Stimulated activated memory B cell treated with anti-CD40 and anti-IgM and Interleukin-4, amounts not matched to agents 10 μg/mL and 1 μg/mL and 100 μg/mL, for 72 hours (primary cell): ENCODE measurements at places on chromosomes 16 and 17.

DNA sequence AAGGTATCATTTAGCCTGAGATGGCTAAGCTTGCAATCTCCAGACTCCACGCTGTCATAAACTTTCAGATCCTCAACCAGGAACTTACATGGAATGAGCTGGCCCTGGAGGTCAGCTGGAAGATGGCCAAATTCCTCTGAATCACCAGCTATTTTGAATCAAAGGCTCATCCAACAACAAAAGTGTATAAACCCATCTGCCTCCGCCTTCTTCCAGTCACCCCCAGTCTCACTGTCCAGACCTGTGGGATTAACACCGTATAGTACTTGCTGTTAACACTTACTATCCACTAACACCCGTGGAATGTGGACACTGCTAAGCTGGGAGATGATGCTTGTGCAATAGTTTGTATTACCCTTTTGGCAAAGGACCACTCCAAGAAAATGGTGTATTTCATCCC lies 1.9 kb upstream of the LCMT1 start:
- ATAC-seq = no peak

DNA sequence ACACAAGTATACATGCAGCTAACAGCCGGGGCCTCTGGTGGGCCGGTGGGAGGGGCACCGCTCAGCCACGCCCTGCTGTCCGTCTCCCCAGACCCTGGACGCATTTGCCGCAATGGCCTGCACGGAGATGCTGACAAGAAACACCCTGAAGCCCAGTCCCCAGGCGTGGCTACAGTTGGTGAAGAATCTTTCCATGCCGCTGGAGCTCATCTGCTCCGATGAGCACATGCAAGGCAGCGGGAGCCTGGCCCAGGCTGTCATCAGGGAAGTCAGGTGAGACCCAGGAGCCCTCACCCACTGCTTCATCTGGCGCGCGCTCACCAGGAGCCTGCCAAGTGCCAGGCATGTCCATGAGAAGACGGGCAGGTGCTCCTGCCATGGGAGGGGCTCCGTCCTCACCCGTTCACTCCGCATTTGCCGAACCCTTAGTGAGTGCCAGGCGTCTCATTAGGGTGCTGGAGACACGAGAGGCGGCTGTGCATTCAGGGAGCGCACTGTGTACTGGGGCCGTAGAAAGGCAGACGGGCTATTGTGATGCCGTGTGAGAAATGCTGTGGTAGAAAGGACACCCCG lies 51.4 kb upstream of the ENDOV start:
- ATAC-seq = no peak

DNA sequence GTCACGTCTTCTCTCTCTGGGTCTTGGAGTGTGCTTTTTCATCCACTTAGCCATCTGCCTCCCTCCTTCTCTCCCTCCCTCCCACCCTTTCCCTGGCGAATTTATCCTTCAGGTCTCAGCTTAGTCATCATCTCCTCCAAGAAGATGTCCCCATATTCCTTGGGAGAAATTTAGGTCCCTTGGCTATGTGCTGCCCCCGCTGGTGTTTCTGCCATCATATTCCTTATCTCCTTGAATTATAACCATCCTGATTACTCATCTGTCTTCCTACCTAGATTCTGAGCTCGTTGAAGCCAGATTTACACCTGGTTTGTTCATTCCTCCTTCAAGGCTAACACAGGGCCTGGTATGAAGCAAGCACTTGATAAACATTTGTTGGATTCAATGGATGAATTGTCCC lies 5.0 kb downstream of the SEZ6L2 start:
- no peak for ATAC-seq

DNA sequence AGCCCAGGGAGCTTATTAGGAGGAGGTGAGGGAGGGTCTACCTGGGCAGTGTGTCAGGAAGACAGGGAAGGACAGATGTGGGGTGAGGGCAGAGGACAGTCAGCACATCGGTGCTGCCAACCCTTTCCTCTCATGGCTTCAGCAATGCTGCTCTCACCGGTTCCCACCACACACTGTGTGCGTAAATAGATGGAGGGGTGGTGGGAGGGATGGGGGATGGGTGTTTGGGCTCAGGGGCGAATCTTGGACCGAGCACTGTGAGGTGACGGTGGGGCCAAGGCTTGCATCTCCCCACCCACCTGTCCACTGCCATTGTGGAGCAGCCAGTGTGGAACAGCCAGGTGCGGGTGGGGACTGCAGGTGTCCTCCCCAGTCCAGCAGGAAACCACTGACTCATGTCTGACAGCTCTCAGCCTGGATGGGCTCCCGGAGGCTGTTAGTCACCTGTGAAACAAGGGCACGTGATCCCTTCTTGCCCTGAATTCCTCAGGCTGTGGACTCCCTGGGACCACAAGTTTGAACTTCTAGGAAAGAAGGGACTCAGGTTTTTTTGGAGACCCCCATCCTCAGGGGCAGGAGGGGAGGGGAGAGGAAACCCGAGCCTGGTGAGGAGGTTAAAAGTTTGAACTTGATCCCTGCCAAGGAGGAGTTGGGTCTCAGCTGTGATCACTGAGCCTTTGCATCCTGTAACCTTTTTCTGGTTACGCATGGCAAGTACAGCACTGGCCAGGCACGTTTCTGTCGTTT lies 42.7 kb upstream of the SMPD3 start:
- ATAC-seq = peak; percentile 80

GRCh38 chr17:850851-851763 lies 69.0 kb downstream of the MRM3 start:
- no peak for ATAC-seq

DNA sequence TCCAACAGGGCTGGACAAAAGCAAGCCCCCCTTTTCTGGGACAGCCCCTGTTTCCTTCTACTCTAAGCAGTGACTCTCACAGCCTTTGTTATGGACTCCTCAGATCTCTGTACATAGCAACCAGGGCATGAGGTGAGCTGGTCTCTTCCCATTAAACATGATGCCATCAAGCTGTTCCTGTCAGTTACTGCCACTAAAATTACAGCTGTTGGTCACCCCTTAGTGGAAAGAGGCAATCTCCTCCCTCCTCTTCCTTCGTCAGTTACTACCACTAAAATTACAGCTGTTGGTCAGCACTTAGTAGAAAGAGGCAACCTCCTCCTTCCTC lies 95.2 kb upstream of the SMIM36 start:
- ATAC-seq = no peak

DNA sequence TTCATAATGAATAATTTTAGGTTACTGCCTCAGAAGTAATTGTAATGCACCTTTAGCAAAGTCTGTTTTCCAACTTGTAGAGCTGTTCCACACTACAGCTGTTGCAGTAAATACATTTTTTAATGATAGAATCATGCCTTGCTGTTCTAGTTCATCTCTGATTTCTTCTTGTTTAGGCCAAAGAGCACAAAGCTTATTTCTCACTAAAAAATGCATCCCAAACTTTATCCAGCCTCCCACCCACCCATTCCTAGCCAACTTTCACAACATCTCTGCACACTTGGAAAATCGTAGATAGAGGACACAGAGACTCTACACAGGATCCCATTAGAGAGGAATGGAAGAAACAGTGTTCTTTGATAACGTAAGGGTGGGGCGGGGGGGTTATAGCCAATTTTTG lies 252.2 kb upstream of the DYNLRB2 start:
- no peak for ATAC-seq

DNA sequence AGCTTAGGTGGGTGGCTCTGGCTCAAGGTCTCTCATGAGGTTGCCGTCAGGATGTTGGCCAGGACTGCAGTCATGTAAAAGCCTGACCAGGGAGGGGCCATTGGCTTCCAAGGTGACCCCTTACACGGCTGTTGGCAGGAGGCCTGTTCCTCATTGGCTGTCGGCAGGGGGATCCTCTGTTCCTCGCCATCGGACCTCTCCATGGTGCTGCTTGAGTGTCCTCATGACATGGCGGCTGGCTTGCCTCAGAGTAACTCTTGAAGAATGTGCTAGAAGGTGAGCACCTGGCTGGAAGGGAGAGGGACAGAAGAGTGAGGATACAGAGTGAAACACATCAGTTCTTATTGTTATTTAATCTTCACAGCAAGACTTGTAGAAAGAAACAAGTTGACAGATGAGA lies 4.7 kb upstream of the RPRML start:
- ATAC-seq = no peak

DNA sequence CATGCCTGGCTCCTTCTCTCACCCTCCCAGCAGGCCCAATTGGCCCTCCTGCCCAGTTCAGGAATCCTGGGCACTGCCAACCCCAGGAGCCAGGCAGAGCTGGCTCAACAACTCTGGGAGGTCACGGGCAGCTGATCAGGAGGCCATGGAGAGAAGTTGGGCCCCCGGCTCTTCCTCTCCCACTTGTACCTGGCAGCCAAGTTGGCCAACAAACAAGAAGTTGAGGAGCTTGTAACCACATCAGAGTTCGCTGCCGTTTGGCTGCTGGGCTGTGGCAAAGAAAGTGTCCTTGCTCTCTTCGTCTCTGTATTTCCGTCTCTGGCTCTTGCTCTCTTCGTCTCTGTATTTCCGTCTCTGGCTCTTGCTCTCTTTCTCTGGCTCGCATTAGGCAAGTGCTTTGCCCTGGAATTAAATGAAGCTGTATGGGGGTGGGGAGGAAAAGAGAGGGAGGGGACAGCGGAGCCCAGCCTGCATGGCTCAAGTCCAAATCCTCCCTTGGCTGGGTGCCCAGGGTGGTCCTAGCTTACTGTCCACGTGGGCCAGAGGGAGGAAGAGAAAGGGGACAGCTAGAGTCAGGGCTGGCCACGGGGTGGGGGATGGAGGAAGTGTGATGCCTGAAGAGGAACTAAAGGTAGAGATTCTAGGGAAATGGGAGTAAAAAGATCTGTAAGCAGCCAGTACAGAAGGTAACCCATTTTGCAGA lies 7.8 kb upstream of the TMEM132E start:
- no peak for ATAC-seq

DNA sequence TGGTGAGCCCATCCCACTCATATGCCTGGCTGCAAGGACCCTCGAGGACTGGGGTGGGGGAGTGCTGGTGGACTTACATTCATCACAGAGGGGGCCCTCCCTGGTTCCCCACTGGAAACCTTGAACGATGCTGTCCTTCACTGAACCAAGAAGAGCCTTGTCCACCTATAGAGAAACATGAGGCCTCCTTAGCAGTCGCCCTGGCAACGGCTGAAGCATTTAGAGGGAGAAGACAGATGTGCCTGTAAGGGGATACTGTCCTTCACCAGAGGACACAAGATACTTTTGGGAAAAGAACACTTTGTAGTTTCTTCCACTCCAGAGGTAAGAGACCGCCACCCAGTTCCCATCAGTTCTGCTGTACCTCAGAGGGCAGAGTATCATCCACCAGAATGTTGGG lies 6.5 kb downstream of the HIGD1B start:
- ATAC-seq = no peak

GRCh38 chr17:82064433-82065192 lies 991 bp downstream of the DUS1L start:
- ATAC-seq = peak; percentile 9

DNA sequence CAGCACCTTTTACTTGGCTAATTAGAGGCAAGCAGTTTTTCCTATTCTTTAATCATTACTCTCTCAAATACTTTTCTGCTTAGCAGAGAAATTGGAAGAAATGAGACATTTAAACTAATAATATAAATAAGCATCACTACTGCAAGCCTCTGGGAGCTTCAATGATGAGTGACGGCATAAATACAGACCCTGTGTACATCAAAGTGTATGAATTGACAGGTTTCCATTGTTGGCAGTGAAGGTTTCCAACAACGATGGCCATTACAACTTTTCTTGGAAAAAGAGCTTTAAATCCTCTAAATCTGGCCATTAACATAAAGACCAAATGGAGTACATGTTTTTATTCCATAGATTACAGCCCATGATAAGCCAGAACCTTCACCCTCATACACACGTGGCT lies 39.4 kb upstream of the CACNG5 start:
- ATAC-seq = no peak

GRCh38 chr16:11076259-11077018 lies 132.1 kb downstream of the CLEC16A start:
- peak; percentile 87 for ATAC-seq

DNA sequence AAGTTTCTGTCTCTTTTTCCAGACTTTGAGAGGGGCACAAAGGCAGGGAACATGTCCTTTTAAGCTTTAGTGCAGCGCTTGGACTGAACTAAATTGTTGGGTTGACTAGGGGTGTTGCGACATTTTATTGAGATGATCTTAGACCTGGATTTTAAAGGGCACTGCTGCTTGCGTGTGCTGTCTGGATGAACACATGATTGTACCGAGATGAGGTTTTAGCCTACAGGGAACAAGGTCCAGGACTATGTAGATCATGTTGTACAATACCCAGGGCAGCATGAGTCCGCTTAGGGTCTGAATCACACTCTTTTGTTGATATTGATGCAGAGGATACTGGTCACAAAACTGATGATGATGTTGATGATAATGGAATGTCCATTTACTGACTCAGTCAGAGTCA lies 5.2 kb upstream of the RGS9 start:
- no peak for ATAC-seq

DNA sequence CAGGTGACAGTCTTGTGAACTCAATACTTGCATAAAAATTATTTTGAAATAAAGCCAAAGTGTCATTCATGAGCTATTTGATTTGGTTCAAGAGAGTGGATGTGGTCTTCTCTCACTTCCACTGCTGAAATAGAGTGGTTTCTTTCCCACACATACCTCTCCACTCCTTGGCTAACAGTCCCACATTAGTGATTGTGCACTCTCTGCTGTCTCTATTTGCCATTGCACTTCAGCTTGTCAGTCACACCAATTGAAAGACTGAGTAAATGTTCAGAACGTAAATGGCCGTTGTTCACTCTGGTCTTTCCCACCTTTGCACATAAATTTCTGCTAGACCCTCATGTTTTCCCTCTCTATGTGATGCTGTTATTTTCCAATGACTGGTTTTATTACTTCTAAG lies 197.5 kb downstream of the FTO start:
- ATAC-seq = no peak

DNA sequence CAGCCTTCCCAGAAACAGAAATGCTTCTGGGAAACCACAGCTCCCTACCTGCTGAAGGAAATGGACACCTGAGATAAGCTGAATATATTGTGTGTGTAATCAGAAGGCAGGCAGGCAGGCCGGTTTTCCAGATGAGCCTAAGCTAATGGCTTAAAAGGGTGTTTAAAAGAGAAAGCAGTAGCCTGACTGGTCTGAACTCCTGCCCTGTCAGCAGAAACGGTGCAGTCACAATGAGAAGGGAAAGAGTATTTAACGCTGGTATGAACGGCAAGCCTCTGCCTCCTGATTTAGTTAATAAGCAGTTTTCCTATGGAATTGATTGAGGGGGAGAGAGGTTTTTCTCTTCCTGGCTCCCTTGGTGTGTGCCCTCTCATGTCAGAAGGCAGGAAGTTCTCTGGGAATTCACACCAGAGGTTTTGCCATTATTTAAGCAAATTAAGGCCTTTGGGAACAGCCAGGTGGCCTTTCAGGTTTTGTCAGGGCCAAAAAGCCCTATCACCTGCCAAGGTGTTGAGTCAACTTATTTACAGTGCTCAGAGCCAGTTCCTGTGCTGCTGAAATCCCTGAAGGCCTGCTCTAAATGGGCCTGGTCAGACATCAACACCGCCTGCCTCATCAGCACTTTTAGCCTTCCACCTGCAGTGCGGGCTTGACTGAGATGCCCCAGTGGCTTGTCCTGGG lies 41.6 kb downstream of the CDH1 start:
- no peak for ATAC-seq

GRCh38 chr16:7946142-7946541 lies 613.5 kb downstream of the RBFOX1 start:
- no peak for ATAC-seq

- no peak for ATAC-seq
These were observed 259.0 kb downstream of the XYLT1 start for GRCh38 chr16:17211797-17212196.

- no peak for ATAC-seq
These were observed 88.4 kb downstream of the HIC1 start for GRCh38 chr17:2143332-2143731.

- no peak for ATAC-seq
These were observed 35.8 kb upstream of the NF1 start for GRCh38 chr17:31058976-31059375.

- ATAC-seq = peak; percentile 56
These were observed 13.9 kb downstream of the RECQL5 start for GRCh38 chr17:75652934-75653549.

GRCh38 chr17:34502426-34502825 lies 77.0 kb upstream of the TMEM132E start:
- ATAC-seq = no peak
